Naive thymus-derived CD4-positive, alpha-beta T cell (primary cell): ENCODE measurements at places on chromosomes 11 and 22. TPM values are rescaled to one million over a fixed set of nuclear protein-coding genes. Genes with fewer than 3 reads are reported as not detected.
A peak's percentile ranks its signal among the peaks of the same experiment; 100 is the strongest.

GRCh38 chr22:41822317-41823057 lies 10.4 kb upstream of the SREBF2 start:
- no peak overlapping the region for H3K4me3 ChIP-seq
- peak overlapping the region; percentile 4 for H3K27ac ChIP-seq
- H3K27me3 ChIP-seq = no peaks in the 10 kb centered on the region
- no peaks in the 10 kb centered on the region for H3K4me1 ChIP-seq

DNA sequence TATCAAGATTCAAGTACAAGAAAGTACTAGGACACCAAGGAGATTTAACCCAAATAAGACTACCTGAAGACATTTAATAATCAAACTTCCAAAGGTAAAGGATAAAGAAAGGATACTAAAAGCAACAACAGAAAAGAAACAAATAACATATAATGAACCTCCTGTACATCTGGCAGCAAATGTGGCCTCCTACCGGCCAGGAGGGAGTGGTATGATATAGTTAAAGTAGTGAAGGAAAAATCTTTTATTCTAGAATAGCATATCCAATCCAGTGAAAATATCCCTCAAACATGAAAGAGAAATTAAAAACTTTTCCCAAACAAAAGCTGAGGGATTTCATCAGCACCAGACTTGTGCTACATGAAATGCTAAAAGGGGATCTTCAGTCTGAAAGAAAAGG lies 104.7 kb upstream of the GUCY1A2 start:
- no peaks in the 10 kb centered on the region for H3K36me3 ChIP-seq
- H3K27me3 ChIP-seq = no peaks in the 10 kb centered on the region
- no peak overlapping the region for H3K27ac ChIP-seq
- no peak for DNase-seq
- H3K4me3 ChIP-seq = no peak overlapping the region
- H3K4me1 ChIP-seq = no peaks in the 10 kb centered on the region

Gene ZBED4
- polyA plus RNA-seq = 6.0 TPM

GRCh38 chr11:134068829-134069425 lies at the start of gene JAM3:
JAM3 (plus strand) TSS chr11:134069072; CDS start chr11:134069084, 12 bp downstream.
- H3K4me1 ChIP-seq = peaks cover 6% of the 10 kb centered on the region
- peak within 1 kb of the TSS; percentile 71 for H3K4me3 ChIP-seq
- H3K36me3 ChIP-seq = no peaks in the 10 kb centered on the region
- DNase-seq = peak; percentile 96
- no peaks in the 10 kb centered on the region for H3K27me3 ChIP-seq

DNA sequence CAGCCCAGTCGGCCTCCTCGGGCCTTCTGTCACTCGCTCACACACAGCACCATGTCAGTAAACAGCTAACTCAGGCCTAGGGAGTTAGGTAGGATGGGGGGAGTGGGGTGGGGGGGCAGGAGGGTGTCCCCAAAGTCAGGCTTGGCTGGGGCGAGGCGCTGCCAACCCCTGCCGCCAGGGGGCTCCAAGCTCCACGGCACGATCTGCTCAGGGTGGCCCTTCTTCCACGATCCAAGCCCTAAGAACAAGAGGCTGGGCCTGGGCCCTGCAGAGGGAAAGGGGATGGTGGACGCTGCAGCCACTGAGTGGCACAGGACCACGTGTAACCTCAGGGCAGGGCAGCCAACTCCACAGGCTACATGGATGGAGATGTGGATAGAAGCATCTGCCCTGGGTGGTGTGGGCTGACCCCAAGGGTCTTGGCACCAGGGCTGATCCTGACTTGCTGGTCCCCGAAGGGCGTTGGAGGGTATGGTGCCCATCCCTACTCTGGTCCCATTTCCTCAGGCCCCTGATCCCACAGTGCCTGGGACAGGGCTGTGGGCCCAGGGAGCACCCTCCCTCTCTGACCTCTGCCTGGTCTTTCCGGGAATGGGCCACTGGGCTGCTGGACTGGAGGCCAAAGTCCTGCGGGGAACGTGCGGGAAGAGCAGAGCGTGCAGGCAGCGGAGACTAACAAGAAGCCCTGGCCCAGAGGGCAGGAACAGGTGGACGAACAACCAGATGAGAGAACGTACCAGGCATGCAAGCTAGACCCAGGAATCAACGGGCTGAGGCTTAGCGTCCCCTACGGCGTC lies 29.1 kb upstream of the TXNRD2 start:
- peaks cover 11% of the 10 kb centered on the region for H3K4me1 ChIP-seq
- no peak overlapping the region for H3K27ac ChIP-seq
- peak; percentile 77 for DNase-seq
- H3K36me3 ChIP-seq = no peaks in the 10 kb centered on the region
- H3K4me3 ChIP-seq = no peak overlapping the region
- no peaks in the 10 kb centered on the region for H3K27me3 ChIP-seq

DNA sequence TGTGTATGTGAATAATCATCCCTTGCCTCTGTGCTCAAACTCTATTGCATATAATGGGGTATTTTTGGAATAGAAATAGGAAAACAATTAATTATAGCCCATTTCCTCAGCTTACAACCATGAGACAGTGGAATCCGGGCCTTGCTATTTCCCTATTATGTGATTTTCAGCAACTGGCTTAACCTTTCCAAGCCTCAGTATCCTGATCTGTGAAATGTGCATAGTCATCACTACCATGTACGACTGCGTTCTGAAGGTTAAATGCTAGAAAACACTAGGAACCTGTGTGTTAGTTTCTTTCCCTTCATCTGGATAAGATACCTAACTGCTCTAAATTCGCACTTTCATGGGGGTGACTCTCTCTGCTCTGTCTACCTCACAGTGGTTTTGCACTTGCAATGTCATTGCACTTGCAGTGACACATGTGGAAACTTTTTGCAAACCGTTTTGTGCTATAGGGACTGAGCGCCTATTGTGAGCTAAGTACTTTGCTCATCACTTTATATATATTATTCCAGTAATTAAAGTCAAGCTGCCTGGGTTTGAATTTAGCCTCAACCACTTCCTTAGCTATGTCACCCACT lies 48.3 kb downstream of the IRAG1 start:
- no peak overlapping the region for H3K4me3 ChIP-seq
- no peak overlapping the region for H3K27ac ChIP-seq
- H3K27me3 ChIP-seq = no peaks in the 10 kb centered on the region
- H3K4me1 ChIP-seq = no peaks in the 10 kb centered on the region
- no peaks in the 10 kb centered on the region for H3K36me3 ChIP-seq

DNA sequence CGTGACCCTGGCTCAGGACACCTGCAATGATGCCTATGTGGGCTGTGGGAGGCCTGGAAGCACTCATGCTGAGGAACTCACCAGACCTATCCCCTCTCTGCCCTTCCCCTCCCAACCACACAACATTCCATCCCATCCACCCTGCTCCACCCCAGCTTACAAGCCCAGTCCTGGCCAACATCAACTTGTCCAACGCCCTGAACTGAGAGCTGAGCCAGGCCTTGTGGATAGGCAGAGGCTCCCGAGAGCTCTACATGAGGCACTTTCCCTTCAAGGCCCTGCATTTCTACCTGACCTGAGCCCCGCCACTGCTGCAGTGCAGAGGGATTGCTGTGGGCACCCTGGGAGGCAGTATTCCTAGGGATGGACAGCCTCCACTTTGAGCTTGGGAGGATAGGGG lies 112.4 kb downstream of the PDE2A start:
- H3K27me3 ChIP-seq = no peaks in the 10 kb centered on the region
- no peaks in the 10 kb centered on the region for H3K36me3 ChIP-seq
- no peak for DNase-seq
- no peaks in the 10 kb centered on the region for H3K4me1 ChIP-seq
- no peak overlapping the region for H3K4me3 ChIP-seq

DNA sequence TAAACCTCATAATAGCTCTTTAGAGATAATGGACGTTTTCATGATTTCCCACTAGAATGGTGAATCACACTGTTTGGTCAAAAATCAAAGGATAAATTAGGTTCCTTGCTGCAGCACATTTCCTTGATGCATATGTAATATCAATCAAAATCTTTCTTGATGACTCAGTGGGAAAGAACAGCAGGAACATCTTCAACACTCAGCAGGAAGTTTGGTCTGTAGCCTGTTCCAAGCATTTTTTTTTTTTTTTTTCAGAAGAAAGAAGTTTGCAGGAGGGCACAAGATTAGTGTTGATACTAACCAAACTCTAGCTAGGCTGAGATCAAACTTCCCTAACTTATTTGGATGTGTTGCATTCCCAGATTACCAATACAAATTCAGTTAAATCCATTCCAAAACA lies 1529.8 kb downstream of the FAM181B start:
- no peaks in the 10 kb centered on the region for H3K27me3 ChIP-seq
- no peak overlapping the region for H3K4me3 ChIP-seq
- no peaks in the 10 kb centered on the region for H3K36me3 ChIP-seq
- H3K27ac ChIP-seq = no peak overlapping the region
- H3K4me1 ChIP-seq = no peaks in the 10 kb centered on the region

DNA sequence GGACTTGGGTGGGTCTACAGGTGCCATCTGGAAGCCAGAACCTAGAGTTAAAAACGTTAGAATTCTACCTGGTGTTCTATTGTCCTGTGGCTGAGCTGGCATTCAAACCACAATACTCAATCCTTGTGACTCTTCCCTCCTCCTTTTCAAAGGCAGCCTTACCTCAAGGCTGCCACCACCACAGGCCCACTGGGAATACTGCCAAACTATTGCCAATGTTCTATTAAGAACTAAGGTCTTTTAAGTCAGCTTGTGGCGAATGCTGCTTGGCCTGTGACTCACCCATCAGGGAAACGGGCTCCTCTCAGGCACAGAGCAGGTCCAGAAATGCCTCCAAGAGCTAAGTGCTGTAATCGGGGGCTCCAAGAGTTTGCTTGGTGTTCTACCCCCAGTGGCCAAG lies 1008.4 kb downstream of the JRKL start:
- H3K4me3 ChIP-seq = no peak overlapping the region
- H3K27me3 ChIP-seq = no peaks in the 10 kb centered on the region
- DNase-seq = no peak
- no peaks in the 10 kb centered on the region for H3K36me3 ChIP-seq

Gene TMEM132A
- not detected for polyA plus RNA-seq
